Uterus (tissue), 4 donors: ENCODE measurements at places on chromosomes 13 and 19.

DNA sequence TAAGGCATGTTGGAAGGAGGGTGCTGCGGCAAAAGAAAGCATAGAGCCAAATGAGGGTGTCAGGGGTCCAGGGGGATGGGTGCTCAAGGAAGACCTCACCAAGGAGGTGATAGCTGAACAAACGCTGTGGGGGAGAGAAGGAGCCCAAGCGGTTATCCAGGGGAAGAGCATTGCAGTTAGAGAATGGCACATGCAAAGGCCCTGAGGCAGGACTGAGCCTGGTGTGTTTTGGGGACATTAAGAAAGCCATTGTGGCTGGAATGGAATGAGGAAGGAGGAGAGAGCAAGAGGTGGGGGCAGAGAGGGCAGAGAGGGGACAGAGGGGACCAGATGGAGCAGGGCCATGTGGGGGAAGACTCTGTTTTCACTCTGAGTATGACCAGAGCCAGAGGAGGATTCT, 6.1 kb upstream of the MYH14 start:
- no peak overlapping the region for H3K27ac ChIP-seq
- H3K36me3 ChIP-seq, result no peaks in the 10 kb centered on the region
- DNase-seq, result no peak
- no peaks in the 10 kb centered on the region for H3K4me1 ChIP-seq
- H3K4me3 ChIP-seq, result no peak overlapping the region

- no peak overlapping the region for H3K4me3 ChIP-seq
- H3K27me3 ChIP-seq, result no peaks in the 10 kb centered on the region
- H3K36me3 ChIP-seq, result no peaks in the 10 kb centered on the region
Observed at GRCh38 chr13:109713681-109714080, 72.7 kb downstream of the IRS2 start.

DNA sequence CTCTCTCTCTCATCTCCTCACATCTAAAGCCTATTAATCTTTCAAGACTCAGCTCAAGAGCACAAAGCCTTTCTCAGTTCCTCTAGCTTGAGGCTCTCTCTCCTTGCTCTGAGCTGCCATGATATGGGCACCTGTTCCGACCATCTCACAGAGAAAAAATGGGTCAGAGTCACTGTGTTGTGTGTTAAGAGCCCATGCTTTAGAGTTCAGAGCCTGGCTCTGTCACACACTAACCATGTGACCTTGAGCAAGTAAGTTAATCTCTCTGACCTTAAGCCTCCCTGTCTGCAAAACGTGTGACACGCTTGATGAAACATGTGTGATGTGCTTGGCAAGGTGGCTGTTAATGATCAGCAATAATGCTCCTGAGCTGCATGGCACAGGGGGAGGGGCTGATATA, 245.2 kb downstream of the DLEU7 start:
- no peaks in the 10 kb centered on the region for H3K36me3 ChIP-seq
- no peak overlapping the region for H3K27ac ChIP-seq
- no peak for DNase-seq
- no peak overlapping the region for H3K4me3 ChIP-seq
- H3K4me1 ChIP-seq, result no peaks in the 10 kb centered on the region

- H3K4me1 ChIP-seq, result no peaks in the 10 kb centered on the region
- no peak for DNase-seq
- no peaks in the 10 kb centered on the region for H3K36me3 ChIP-seq
- H3K27me3 ChIP-seq, result no peaks in the 10 kb centered on the region
- no peak overlapping the region for H3K27ac ChIP-seq
- H3K4me3 ChIP-seq, result no peak overlapping the region
Observed at GRCh38 chr13:48266701-48267639, 34.0 kb downstream of the ITM2B start.

DNA sequence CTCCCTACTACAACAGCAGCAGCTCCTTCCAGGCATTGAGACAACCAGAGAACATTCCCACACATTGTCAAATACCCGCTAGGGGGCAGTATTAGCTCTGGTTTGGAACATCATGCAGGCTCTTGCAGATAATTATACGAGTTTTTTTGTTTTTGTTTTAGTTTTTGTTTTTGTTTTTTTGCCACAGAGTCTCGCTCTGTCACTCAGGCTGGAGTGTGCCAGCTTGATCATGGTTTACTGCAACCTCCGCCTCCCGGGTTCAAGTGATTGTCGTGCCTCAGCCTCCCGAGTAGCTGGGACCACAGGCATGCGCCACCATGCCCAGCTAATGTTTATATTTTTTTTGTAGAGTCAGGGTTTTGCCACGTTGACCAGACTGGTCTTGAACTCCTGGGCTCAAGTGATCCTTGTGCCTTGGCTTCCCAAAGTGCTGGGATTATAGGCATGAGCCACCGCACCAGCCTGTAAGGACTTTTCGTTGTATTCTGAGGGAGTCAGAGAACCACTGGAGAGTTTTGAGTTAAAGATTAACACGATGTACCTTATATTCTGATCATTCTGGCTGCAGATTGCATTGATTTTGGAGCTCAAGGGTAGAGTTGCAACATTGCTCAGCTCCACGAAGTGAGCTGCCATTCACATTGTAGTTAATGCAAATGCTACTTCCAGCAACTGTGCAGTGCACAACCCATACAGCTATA, 41.7 kb upstream of the CEACAM20 start:
- H3K27me3 ChIP-seq, result no peaks in the 10 kb centered on the region
- H3K36me3 ChIP-seq, result no peaks in the 10 kb centered on the region
- no peaks in the 10 kb centered on the region for H3K4me1 ChIP-seq

- no peaks in the 10 kb centered on the region for H3K36me3 ChIP-seq
- H3K27ac ChIP-seq, result no peak overlapping the region
- DNase-seq, result no peak
- H3K4me1 ChIP-seq, result no peaks in the 10 kb centered on the region
- no peak overlapping the region for H3K4me3 ChIP-seq
Observed at GRCh38 chr13:78015782-78016181, 97.2 kb upstream of the EDNRB start.

DNA sequence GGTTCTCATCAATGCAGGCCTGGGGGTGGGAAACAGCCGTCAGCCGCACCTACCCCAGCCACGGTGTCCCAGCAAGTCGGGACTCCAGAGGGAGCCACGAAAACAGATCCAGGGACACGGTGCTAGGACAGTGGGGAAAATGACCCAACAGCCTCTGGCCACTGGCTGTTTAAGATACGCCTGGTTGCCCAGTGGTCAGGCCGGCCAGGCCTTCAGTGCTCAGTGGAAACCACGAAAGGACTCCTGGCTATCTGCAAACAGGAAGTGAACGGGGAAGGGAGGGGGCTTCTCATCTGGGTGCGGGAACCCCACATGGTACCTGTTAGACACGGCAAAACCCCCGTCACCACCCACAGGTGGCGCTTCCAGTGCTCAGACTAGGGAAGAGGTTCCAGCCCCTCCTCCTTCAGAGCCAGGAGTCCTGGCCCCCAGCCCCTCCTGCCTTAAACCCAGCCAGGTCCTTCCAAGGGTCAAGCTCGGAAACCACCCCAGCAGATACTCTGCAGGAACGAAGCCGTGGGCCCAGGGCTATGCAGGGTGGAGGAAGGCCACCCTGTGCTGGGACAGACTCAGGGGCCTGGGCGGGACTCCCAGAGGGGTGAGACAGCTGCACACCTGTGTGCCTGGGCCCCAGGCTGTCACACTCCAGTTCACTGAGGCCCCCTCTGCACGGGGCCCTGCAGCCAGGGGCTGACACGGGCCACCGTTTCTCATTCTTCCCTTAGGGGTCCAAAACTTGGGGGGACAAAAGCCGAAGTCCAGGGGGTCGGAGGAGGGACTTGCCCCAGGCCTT, 4.5 kb downstream of the PPP1R12C start:
- peaks cover 13% of the 10 kb centered on the region for H3K4me1 ChIP-seq
- H3K36me3 ChIP-seq, result no peaks in the 10 kb centered on the region
- peak overlapping the region; percentile 97 for H3K27ac ChIP-seq
- H3K27me3 ChIP-seq, result no peaks in the 10 kb centered on the region

DNA sequence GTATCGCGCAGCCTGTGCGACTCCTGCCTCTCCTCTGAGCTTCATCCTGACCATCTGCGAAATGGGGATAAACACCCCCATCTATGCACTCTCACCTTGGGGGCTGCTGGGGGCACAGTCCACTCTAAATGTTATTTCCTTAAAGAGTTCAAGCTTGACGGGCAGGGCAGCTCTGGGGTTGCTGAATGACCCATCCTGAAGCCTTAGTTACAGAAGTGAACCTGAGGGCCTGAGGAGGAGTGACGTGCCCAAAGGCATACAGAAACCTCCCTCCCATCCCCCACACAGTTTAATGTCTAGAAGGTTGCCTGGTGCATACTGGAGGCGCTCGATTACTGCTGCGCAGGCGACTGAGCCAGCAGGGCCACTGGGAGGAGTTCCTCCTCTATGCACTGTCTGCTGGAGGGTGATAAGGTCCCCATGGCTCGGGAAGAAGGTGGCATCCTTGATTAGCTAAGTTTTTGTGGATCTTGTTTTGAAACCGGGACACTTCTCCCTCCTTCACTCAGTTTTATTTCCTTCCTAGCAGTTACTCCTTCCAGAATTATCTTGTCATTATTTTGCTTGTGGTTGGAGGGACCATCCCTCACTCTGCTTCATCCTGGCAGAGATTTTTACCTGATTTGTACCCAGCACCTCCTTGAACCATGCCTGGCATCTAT, 572 bp upstream of the FKBP8 start:
- H3K4me1 ChIP-seq, result no peaks in the 10 kb centered on the region
- DNase-seq, result no peak
- peak overlapping the region; percentile 96 for H3K27ac ChIP-seq
- no peaks in the 10 kb centered on the region for H3K36me3 ChIP-seq
- no peaks in the 10 kb centered on the region for H3K27me3 ChIP-seq

GRCh38 chr19:12834976-12835757, 788 bp upstream of the RTBDN start:
- H3K27ac ChIP-seq, result no peak overlapping the region
- DNase-seq, result no peak
- no peaks in the 10 kb centered on the region for H3K4me1 ChIP-seq
- no peak overlapping the region for H3K4me3 ChIP-seq
